Stimulated activated CD4-positive, alpha-beta T cell treated with anti-CD3 and anti-CD28 coated beads, Interleukin-1b, Interleukin-23, amount 100 ng/mL, for 4 hours (primary cell): ENCODE measurements at places on chromosomes 12 and 14.

- DNase-seq = peak; percentile 28
Measured at GRCh38 chr12:124713436-124714082, 146.1 kb upstream of the NCOR2 start.

DNA sequence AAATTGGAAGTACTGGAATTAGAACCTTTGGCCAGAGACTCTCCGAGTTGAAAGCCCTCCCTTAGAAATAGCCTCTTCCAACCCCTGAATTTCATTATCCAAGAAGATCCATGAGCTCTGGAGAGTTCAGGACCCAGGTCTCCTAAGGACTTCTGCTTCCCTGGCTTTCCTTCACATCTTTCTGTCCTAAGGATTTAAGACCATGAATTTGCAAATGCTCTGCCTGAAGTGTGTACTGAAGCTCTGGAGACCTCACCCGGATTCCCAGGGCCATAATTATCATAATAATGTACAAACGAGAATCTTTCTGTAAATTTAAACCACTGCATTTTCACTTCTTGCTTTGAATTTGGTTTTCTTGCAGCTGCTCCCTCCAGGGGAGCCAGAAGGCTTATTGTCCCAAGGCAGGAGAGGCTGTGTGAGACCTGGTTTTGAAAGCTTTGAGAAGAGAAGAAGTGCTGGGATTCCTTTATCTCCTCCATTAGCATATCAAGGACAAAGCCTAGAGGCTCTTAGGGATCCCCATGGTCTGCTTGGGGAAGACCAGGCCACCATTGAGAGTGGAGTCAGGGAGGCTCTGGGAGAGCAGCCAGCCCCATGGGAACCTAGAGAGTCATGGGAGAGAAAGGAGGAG lies 41.1 kb downstream of the GLRX5 start:
- DNase-seq = no peak

GRCh38 chr12:5345534-5345933 lies 86.4 kb upstream of the NTF3 start:
- DNase-seq = no peak

DNA sequence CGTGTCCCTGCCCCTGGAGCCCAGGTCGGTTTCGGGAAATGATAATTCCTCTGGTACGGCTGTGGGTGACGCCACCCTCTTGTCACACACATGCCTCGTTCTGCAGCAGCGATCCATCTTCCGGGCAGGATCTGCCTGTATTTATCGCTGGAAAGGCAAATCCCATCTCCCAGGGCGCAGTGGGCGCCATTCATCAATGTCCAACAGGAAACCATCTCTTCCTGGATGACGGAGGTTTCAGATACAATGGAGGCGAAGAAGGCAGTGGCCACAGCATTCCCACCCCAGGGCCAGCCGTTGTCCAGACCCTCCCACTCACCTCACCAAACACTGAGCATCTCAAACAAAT lies 74.2 kb downstream of the NOC4L start:
- DNase-seq = no peak

GRCh38 chr14:26966908-26967307 lies 369.1 kb upstream of the NOVA1 start:
- no peak for DNase-seq

DNA sequence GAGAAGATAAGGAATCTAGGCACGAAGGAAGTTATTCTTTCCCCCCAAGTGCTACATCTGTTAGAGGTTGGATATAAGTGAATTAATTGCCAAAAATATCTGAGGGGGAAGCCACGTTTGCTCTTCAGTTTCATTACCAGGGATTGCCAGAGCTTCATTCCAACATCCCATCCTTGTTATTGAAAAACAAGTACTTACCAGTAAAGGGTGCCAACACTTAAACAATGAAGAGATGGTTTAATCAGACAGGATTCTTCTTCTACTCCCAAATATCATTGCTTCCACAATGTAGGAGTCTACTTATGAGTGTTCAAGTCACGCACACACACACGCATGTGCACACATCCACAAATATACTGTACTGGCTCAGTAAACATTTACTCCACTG lies 312.4 kb downstream of the RPAP3 start:
- DNase-seq = no peak

- no peak for DNase-seq
Measured at GRCh38 chr14:65164068-65164824, 61.9 kb upstream of the MAX start.

GRCh38 chr14:23725980-23726710 lies 90.0 kb downstream of the DHRS2 start:
- no peak for DNase-seq

GRCh38 chr14:50887476-50887875 lies 15.6 kb downstream of the ABHD12B start:
- no peak for DNase-seq

DNA sequence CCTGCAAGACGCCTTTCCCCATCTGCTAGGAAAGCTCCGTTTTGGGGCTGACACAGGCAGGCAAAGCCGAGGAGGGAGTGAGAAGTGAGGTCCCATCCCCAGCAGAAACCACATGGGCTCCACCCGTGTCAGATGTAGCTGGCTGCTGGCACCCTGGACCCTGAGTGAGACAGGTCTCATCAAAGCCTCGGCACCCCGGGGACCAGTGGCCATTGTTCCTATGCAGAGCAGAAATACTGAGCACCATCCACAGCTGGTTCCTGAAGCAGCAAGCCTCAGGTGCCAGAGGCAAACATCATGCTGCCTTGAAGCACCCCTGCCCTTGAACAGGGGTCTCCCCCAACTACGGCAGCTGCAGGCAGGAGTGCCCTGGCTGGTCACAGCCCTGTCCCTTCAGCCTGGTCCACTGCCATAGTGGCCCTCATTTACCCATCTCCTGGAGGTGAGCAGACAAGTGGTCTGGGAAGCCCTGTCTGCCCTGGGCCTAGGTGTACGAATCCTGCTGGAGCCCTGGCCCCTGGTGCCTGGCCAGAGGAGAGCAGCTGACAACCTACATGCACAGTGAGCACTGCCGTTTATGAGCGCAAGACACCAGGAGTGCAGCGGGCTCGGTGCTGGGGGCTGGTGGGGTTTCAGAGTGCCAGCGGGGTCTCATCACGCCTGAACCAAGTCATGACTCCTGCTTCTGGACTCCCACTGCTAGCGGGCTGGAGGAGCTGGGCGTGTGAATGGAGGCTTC lies 289.8 kb upstream of the RTL1 start:
- DNase-seq = no peak

GRCh38 chr12:64480148-64480547 lies 28.2 kb downstream of the TBK1 start:
- DNase-seq = no peak

DNA sequence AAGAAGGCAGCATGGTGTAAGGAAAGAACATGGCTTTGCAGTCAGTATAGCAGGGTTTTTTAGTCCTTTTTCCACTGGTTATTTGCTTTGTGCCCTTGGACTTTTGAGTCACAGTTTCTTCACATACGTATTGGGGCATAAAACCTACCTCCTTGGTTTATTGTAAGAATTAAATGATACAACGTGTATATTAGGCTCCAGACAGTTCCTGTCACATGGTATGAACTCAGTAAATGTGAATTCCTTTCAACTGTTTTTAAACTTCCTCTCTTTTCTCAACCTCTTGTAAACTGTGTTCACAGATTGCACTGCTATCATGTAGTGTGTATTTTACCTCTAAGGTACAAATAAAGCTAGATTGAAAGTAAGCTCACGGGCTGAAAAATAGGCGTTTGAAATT lies 29.5 kb downstream of the MSRB3 start:
- DNase-seq = no peak

DNA sequence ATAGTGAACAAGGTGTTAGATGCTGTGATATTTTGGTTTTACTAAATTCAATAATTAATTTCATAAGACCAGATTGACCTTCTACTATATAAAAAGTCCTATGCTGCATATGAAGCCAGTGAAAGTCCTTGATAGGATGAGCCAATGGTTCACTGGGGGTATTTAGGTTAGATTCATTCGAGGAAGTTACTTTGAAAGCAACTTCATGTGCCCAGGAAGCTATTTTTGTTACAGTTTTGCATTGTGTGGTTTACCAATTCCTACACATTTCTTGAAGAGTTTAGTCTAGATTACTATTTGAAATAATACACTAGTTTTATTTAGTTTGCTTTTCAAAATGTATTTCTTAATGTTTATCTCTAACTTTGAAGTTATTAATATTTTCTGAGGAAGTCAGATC lies 58.5 kb upstream of the RMST start:
- DNase-seq = no peak

DNA sequence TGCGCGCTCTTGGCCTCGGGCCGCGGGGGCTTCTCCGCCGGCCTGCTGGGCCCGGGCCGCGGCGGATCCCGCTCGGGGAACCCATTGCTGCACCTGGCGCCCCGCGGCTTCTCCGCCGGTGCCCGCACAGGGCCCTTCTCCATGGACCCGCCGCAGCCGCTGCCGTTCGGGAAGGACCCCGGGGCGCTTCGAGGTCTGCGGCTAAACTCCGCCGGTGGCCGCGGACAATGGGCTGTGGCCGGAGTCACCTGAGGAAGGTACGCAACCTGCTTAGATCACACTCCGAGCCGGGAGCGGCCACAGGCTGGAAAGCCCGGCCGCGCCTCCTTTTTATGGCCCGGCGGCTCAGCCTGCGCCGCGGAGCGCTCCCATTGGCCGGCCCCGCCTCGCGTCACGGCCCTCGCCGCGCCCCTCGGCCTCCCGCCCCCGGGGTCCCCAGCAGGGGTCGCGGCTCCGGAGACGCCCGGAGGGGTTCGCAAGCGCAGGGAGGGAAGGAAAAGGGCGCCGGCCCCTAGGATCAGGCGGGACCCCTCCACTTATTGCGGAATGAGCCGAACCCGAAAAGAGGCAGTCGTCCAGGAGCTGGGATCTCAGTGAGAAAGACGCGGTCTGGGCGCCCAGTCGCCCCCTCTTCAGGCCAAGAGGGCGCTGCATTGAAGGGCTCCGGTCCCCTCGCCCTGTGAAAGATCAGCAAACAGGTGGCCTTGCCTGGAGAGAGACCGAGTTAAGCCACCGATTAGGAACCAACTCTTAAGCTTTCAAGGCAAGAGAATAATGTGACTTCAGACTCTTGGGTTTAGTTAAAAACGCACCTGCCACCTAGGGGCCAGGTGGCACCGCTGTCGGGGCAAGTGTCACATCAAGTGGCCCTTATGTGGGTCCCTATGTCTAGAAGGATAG lies at the start of gene GCH1:
GCH1 (minus strand) TSS at position 306 of the 900 bp plus-strand sequence; CDS start at position 143, 163 bp downstream.
- DNase-seq = peak; percentile 72

DNA sequence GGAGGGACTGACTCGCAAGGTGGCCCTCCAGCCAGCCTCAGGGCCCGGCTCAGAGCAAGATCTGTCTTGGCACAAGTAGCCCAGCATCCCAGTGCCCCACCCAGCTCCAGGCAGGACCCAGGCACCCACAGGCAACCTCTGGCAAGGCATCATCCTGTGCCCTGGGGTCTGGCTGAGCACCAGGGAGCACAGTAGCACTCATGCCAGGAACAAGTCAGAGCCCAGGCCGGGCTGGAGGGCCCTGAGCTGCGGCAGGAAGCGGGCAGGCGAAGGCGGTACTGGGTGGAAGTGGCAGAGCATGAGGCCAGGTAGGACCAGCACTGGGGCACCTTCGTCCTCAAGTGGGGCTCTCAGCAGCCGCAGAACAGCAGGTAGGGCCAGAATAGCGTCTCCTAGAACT lies 5.2 kb upstream of the DIO3 start:
- no peak for DNase-seq

- no peak for DNase-seq
Measured at GRCh38 chr12:122867691-122868461, 28.0 kb downstream of the VPS37B start.

DNA sequence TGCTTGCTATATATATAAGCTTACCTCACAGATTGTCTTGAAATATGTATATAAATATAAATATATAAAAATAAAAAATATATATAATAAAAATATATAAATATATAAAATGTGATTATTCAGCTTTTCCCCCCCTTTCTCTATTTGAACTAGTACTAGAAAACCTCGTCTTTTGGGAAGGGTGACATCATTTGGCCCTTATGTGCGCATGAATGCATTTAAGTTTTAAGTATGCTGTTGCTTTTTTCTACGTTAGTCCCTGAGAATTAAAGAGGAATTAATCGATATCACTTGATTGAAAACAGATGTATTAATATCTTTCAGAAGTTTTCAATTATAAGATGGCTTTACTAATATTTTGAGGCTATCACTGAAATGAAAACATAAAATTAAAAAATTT lies 69.9 kb downstream of the RAD51B start:
- no peak for DNase-seq

DNA sequence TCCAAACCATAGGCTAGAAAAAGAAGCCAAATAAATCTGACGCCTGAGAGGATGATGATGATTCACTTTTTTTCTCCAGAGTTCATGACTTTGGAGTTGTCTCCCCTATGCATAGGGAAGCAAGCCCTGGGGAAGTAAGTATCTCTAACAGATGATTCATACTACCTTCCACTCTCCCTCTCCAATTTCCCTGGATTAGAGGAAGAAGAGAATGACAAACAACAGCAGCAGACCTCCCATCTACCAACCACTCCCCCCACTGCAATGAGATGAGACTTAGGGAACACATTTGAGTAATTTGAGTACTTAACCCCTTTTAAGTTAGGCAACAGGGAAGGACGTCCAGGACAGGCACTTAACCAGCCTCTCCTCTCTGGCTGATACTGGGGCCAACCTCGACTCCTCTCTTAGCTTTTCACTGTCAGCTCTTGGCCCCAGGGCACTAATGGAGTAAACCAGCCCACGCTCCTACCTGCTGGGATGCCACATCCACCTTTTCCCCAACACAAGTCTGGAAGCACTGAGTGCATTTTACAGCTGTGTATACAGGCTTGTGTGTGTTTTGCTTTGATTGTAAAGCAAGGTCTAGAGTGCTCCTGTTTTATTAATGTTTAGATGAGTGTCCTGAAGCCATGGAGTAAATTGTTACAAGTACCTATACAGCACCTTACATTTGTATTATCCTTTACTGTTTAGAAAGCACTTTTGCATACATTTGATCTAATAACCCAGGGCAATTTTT lies 180.7 kb downstream of the PHLDA1 start:
- no peak for DNase-seq

- no peak for DNase-seq
Measured at GRCh38 chr12:69066492-69067373, 133.8 kb upstream of the CPM start.

GRCh38 chr12:25207411-25207810 lies 12.4 kb downstream of the ETFRF1 start:
- no peak for DNase-seq

GRCh38 chr12:10497602-10498001 lies 8.1 kb upstream of the EIF2S3B start:
- DNase-seq = no peak

DNA sequence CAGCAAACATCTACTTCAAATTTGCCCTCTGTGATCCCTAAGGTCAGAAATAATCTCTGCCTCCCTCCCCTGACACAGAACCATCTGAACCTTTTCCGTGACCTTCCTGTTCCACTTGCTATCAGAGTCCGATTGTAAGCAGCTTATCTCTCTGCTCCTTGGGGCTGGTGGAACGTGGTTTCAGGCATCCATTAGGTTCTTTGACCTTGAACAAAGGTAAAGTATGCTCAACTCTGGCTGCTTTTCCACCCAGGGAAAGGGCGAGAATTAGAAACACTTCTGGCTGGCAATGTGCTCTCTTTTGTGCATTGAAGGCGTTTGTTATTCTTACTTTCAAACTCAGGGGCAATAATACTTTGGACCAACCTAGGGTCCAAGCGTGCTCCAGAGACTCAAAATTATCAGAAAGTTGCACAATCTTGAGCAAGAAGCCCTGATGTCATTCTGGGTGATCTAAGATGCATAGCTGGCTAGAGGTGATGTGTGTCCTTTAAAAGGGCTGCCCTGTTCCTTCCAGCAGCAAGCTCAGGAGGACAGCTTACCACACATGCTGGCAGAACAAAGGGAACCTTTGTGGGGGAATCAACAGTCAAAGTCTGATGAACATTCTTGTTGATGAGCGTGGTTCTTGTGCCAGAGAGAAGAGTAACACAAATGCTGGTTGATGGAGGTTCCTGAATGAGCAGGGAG lies 29.8 kb downstream of the ADGRD1 start:
- DNase-seq = no peak
